ENCODE measurements at places on chromosomes 6 and 20.

DNA sequence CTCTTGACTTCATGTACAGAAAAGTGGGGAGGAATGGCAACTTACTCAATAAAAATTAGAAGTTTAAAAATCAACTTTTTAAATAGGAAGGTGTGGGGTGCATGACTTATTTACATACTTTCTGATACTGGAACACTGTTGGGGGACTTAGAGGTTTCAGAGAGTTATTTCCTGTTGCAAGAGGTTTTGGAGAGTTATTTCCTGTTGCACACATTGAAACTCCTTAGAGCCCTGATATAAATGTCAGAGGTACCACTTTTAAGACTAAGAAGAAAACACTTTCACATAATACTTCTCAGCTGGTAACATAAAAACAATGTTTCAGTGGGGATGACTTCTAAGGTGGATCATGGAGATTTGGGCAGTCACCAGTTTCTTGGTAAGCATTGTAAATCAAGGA lies 579.9 kb downstream of the MMUT start:
- no peak for DNase-seq

DNA sequence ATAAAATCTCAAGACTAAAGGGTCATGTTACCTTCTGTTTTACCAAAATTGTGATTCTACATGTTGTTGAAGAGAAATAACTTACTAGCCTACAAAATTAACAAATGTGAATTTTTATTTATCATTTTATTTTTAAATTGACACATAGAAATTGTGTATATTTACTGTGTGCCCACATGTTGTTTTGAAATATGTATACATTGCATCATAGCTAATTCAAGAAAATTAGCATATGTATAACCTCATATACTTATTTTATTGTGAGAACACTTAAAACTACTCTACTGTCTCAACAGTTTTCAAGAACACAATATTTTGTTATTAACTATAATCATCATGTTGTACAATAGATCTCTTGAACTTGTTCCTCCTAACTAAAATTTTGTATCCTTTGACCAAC lies 177.8 kb downstream of the EPM2A start:
- no peak for DNase-seq

DNA sequence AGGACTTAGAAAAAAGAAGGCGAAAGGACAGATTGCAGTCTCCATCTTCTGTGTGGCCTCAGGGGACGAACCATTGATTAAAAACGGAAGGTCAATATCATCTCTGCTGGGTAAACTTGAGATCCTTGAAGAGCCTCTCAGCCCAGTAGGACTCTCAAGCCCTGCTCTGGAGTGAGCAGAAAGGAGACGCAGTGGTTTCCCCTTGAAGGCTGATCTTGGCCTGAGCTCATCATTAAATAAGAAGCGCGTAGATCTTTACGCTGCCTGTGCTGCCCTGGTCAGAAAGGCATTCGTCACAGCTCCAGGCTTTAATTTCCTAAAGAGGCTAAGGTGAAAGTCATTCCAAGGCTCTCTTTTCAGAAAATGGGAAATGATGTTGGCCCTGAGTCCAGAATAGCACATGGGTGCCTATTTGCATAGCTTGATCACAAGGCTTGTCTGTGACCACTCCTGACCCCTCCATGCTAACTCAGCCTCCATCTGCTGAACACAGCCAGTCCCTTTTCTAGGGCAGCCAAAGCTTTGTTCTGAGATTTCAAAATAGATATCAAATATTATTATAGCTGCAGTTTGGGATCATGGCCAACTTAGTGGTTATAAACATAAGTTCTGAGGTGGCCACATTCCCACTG lies 29.3 kb upstream of the XRN2 start:
- DNase-seq, result no peak

- DNase-seq, result no peak
These were observed 180.4 kb downstream of the ZDHHC14 start for GRCh38 chr6:157561414-157561790.

DNA sequence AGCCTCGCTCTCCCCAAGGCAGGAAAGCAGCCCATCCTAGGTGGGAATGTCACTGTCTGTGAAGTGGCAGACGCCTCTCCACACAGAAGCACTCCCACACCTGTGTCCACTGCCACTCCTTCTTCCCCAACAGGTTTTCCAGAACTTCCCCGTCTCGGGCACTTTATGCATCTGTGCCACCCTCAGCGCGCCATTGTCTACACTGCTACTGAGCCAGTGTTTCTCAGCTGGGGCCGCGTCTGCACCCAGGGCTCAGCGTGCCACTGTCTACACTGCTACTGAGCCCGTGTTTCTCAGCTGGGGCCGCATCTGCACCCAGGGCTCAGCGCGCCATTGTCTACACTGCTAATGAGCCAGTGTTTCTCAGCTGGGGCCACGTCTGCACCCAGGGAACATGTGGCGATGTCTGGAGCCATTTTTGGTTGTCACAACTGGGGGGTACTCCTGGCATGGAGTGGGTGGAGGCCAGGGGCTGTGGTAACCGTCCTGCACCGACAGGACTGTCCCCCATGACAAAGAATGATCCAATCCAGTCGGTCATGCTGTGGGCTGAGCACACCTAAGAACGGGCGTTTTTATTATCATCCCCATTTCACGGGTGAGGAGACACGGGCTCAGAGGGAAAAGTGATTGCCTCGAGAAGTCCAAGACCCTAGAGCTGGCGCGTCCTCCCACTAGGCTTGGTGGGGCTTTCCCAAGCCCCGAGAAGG lies 41.7 kb upstream of the ZBP1 start:
- peak; percentile 19 for DNase-seq

DNA sequence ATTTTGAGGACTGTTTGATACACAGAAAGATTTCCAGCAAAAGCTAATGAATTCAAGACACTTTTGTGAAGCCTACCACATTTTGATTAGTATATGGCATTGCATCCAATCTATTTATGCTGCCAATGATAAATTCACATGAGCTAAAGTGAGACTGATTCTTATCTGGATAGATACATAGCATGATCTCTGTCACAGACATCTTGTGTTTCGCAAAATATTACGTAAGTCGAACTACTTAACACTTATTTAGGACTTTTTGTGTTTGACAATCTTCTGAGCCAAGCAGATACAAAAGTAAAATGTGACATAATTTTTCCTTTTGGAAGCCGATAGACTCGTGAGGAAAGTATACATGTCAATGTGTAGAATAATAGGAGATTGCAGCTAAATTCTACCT lies 251.6 kb downstream of the HACE1 start:
- DNase-seq, result no peak

- no peak for DNase-seq
These were observed 58.9 kb downstream of the MAFB start for GRCh38 chr20:40630099-40630498.

DNA sequence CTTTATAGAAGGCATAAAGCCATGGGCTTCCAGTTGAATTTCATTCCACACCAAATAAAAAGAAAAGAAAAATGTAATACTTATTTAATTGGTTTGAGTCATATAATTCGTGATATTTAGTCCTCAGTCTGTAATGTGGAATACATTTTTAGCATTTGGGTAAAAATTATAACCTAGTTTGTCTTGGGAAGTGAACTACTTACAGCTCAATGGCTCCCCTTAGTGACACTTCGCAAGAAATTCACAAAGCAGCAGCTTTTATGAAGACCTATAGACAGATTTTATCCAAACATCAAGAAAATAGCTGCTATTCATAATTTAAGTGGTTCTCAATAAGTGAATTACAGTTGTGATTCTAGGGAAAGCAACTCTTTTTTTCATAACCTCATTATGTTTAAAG lies 72.1 kb downstream of the RSPO3 start:
- no peak for DNase-seq

GRCh38 chr6:89610149-89610642 lies 28.4 kb downstream of the LYRM2 start:
- DNase-seq, result peak; percentile 74

GRCh38 chr6:132213732-132214131 lies 187.5 kb downstream of the MOXD1 start:
- no peak for DNase-seq

GRCh38 chr6:138331444-138331843 lies 46.3 kb upstream of the SMIM28 start:
- DNase-seq, result no peak

- DNase-seq, result no peak
These were observed 252.5 kb upstream of the NOX3 start for GRCh38 chr6:155708100-155708499.

DNA sequence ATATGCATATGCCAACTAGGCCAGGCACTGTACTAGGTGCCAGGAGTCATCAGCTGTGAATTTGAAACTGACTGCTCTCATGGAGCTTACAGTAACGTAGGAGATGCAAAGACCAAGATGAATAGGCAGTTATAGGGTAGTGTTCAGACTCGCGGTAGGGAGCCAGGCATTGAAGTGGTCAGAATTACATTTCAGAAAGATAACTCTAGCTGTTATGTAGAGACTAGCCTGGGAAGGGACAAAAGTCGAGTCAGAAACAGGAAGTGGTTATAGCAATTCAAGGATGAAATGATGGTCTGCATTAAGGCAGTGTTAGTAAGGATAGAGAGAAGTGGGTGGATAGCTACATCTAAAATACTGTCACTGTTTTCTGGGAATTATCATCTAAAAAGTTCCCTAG lies 56.6 kb downstream of the PCMT1 start:
- DNase-seq, result no peak

GRCh38 chr6:22302838-22303237 lies 6.0 kb upstream of the PRL start:
- DNase-seq, result no peak

DNA sequence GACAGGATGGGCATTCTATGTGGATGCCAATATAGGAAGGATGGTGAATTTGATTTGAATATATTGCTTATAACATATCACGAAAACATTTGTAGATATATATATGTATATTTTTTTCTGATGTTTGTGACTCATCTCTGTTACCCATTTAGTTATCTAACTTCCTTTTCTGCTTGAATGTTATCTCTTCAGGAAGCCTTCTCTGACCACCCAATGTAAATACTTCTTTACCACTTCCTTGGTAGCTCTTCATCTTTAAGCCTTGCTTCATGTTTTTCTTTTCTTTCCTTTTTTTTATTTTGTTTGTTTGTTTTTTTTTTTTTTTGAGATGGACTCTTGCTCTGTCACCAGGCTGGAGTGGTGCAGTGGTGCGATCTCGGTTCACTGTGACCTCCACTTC lies 260.5 kb upstream of the EPHA7 start:
- DNase-seq, result no peak

GRCh38 chr20:54179946-54180345 lies 6.2 kb upstream of the CYP24A1 start:
- DNase-seq, result no peak

GRCh38 chr6:111722179-111722731 lies 116.6 kb upstream of the TRAF3IP2 start:
- DNase-seq, result no peak

- no peak for DNase-seq
These were observed 12.6 kb downstream of the VPS52 start for GRCh38 chr6:33259032-33259431.

- no peak for DNase-seq
These were observed 82.5 kb downstream of the PRL start for GRCh38 chr6:22214314-22214713.

GRCh38 chr20:62031462-62032092 lies 34.1 kb downstream of the TAF4 start:
- no peak for DNase-seq

DNA sequence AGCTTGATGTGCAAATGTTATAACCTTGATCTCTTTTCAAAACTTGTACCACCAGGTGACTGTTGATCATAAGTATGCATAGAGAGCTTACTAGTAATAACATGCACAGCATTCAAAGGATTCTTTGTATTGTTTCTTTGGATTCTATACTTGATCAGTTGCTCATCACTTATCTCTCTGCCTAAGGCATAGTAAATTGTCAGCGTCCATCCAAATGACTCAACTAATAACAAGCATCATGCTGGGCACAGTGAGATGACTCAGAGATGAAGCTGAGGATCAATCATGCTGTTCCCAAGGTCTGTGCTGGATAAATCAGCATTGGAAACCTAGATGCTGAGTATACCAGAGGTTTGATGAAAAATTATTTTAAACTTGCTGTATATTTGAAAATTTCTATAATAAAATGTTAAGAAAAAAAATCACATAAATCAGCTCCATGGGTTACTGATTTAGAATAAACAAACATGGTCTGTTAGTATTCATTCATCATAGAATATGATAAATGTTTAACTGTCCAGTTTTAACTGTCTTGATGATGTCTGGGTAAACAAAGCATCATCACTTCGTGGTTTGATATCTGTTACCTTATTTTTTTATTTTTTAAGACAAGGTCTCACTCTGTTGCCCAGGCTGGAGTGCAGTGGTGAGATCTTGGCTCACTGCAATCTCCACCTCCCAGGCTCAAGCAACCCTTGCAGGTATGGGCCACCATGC lies 45.6 kb upstream of the SGK1 start:
- no peak for DNase-seq

DNA sequence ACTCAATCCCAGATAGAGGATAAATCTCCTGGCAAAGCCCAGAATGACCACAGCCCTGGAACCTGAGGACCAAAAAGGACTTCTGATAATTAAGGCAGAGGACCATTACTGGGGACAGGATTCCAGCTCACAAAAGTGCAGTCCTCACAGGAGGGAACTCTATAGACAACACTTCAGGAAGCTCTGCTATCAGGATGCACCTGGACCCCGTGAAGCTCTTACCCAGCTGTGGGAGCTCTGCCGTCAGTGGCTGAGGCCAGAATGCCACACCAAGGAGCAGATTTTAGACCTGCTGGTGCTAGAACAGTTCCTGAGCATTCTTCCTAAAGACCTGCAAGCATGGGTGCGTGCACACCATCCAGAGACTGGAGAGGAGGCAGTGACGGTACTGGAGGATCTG lies 992 bp downstream of the ZSCAN16 start:
- no peak for DNase-seq

- no peak for DNase-seq
These were observed 198.8 kb upstream of the PREP start for GRCh38 chr6:105601541-105602236.

DNA sequence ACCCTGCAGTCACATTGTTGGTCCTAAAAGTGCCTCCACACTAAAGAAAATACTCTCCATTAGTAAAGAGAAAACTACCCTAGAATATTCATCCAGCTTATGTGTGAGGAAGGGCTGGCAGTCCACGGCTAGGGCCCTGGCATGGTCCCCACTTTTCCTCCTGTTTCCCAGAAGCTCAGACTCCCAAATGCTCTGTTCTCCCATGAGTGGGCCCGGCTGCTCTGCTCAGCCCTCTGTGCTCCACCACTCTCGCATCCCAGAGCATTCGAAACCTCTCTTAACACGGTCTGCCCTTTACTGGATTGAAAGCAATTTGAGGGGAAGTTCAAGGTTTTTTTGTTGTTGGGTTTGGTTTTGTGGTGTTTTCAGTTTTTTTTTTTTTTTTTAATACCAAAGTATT lies 61.8 kb downstream of the APCDD1L start:
- DNase-seq, result no peak

Measured in activated CD4-positive, CD25-positive, alpha-beta regulatory T cell treated with anti-CD3 and anti-CD28 coated beads, Interleukin-2, amount 50 U/mL, for 72 hours (primary cell).